ENCODE measurements at places on chromosomes 5 and 9.

DNA sequence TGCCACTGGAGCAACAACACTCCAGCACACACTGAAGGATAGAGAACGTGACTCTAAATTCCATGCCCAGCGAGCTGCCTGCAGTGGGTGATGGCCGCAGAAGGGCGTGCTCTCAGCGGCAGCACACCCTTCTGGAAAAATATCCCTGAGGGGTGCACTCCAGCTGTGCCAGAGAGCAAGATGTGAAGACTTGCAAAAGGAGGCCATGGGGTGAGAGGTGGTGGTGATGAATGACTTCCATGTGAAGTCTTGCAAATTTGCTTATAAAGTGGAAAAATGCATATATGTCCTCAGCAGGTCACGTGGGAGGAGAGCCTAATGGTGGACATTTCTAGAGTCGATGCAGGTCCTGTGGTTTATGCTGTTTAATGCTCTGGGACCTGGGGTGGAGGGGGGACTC, 39.8 kb upstream of the COL5A1 start:
- no peak for DNase-seq

- DNase-seq = no peak
Measured at GRCh38 chr5:54446379-54446732, 9.1 kb upstream of the HSPB3 start.

DNA sequence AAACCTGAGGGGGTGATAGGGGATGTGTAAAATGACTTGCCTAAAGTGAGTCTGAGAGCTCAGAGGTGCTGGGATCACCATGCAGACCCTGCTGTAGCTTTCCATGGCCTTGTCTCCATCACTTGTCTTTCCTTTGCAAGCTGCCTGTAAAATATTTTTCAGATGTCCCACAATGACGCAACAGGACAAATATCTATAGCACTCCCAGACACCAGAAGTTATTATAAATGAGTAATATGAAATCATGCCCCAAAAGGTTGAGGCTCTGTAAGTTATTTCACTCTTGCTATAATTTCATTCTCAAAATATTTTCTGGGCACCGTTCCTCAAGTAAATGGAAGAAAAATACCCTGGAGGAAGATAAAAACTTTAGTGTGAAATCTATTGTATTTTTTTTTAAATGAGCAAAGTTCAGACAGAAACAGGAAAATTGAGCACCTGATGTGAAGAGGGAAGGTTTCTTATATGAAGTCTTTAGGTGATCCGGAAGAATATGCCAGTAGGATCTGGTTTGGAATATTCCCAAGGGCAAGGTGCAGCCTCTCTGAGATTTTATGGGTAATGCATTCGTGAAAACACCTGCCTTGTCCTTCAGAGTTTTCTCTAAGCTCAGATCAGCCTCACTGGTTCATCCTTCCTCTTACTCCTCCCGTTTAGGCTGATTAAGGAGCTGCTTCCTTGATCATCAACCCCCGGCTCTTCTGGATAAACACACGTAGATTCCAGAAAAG, 138.3 kb upstream of the DMAC1 start:
- no peak for DNase-seq

GRCh38 chr5:156594406-156594805, 255.7 kb upstream of the PPP1R2B start:
- DNase-seq = no peak

DNA sequence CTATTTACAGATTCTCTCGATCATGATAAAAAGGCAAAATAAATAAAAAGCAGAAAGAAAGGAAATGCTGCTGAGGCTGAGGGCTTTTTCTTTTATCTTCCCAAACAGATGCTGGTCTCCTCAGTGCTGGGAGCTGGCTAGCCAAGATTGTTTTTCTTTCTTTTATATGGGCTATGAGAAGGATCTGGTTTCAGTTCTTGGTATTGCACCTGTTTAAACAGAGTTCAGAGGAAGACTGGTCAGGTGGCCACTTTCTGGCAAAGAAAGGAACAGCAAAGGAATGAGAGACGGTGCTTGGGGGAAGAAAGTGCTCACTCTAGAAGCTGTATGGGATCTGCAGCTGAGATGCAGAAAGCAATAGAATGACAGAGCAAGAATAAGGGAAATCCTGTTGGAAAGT, 88.9 kb downstream of the SLF1 start:
- no peak for DNase-seq

- DNase-seq = peak; percentile 42
Measured at GRCh38 chr9:15873573-15874177, 320.8 kb downstream of the CCDC171 start.

DNA sequence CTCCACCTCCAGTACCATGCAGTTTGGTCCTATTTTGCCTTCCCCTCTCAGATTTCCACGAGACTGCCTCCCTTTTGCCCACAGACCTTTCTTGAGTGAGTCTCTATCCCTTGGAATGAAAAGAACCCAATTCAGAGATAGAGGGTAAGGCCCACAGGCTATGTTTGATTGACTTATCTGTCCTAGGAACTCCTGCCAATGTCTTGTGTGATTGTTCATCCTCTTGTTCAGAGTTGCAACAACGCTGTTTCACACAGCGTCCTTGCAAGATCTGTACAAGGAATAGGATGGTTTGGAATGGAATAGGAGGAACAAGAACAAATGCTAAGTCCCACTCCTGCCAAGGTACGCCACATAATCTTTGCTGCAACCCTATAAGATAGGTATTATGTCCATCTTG, 142.2 kb upstream of the ABCA1 start:
- DNase-seq = no peak

DNA sequence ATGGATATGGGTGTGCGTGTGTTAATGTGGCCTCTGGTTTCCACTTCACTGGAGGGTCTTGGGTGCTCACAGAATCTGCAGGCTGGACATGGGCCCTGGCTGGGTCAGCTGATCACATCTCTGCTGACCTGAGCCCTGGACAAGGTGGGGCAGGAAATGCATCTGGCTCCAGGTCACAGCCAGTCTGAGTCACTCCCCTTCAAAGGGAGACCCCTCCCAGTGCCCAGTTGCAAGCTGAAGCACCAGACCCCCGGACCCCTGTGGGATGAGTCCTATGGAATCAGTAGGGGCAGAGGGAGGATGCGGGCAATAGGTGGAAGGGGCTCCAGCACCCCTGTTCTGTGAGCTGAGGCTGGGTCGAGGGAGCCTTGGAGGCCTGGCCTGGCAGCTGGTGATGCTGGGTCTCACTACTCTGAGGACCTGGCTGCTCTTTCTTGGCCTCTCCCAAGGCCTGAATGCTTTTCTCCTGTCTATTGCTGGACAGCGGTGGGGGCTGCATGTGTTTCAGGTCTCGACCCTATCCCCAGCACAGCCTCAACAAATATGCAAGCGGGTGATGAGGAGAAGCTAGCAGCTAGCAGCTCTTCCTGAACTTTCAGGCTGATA, 54.5 kb downstream of the PHF2 start:
- DNase-seq = no peak
